Body of pancreas (tissue), 4 donors: ENCODE measurements at places on chromosomes 3 and 15. TPM values are rescaled to one million over a fixed set of nuclear protein-coding genes. Genes with fewer than 3 reads are reported as not detected.

CA12 gene
- total RNA-seq: 16.1 TPM

GRCh38 chr3:191649626-191650025, 188.7 kb downstream of the PYDC2 start:
- no peak for DNase-seq

GRCh38 chr3:18951333-18951732, 197.0 kb upstream of the KCNH8 start:
- no peak for DNase-seq

DNA sequence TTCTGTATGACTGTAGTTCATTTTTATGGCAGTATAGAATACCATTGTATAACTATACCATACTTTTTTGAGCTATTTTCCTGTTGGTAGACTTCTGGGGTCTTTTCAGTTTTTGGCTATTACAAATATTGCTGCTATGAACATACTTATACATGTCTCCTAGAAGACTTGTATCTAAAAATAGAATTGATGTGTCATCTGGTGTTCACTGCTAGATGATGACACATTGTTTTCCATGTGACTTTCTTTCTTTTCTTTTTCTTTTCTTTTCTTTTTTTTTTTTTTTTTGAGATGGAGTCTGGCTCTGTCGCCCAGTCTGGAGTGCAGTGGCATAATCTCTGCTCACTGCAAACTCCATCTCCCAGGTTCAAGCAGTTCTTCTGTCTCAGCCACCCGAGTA, 69.8 kb downstream of the SH3GL3 start:
- no peak for DNase-seq

- no peak for DNase-seq
Observed at GRCh38 chr15:67853454-67853853, 13.6 kb upstream of the RNU6-1 start.

GRCh38 chr3:164687211-164687610, 391.1 kb downstream of the SI start:
- DNase-seq: no peak
